ENCODE measurements at places on chromosomes 1 and 21.
A peak's percentile ranks its signal among the peaks of the same experiment; 100 is the strongest.

- no peak for DNase-seq
Measured at GRCh38 chr1:205189131-205189530, 22.4 kb downstream of the DSTYK start.

DNA sequence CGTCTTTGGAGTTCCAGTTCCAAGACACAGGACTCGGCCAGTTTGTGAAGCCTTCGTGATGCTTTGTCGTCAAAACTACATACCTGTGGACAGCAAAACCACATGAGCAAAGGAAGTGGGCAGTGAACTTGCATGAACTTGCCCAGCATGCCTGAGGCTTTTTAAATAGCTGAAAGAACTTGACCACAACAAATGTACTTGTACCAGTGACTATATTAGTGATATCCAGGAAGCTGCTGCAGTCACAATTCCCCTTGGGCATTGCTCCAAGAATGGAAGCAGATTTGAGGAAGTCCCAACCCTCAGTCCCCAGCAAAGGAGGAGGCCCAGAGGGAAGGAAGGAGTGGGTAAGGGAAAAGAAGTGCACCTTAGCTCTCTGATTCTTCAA is 2.6 kb downstream of the FUCA1 start:
- no peak for DNase-seq

DNA sequence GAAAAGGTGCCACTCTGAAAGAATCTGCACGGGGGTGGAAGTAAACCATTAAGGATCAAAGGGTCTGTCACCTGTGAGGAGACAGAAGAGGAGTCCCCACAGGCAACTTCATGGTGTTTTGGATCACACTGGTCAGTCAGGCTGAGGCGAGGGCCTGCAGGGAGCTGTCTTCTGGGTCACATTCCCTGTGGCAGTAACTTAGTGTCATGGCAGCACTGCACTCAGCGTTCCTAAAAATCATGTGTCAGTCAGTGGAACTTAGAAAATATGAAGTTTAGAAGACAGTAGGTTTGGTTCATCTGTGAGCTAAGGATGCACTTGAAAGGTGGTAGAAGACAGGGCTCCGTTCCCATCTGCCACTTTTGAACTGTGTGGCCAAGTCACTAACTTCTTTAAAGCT is 43.5 kb upstream of the CD101 start:
- DNase-seq: no peak

- no peak for DNase-seq
Measured at GRCh38 chr1:110756506-110756905, 81.8 kb upstream of the KCNA3 start.

DNA sequence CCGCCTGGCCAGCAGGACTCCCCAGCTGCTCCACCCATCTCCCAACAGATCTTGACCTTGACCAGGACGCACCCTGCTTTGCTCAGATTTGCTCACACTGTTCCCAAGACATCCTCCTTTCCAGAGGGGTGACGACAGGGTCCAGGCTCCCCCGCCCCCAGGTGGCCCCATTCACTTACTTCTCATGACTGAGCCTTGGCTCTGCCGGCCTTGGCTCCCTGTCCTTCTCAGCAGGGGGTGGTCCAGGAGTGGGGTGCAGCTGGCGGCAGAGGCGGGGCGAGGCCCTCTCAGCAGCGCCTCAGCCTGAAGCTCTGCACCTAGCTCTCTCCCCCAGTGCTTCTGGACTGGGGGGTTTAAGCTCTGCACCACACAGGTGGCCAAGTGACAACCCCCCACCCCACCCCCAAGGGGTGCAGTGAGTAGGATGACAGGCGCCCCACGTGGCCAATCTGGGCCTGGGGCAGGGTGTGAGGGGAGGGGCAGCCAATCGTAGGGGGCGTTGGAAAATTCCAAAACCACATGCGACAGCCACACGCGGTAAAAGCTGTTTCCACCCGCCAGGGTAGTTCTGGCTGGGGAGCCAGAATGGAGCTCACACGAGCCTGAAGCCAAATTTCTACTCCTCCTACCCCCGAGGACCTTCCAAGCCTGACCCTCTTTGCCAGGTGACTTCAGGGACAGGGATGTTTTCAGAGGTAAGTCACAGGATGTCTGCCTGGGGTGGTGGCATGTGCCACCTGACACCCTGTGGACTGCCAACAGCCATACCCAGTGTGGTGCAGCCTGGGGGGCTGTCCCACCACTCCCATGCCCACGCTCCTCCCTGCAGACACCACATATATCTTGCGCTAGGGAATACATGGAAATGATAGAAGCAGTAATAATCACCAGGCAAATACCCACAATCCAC is 5.6 kb downstream of the RORC start:
- no peak for DNase-seq

DNA sequence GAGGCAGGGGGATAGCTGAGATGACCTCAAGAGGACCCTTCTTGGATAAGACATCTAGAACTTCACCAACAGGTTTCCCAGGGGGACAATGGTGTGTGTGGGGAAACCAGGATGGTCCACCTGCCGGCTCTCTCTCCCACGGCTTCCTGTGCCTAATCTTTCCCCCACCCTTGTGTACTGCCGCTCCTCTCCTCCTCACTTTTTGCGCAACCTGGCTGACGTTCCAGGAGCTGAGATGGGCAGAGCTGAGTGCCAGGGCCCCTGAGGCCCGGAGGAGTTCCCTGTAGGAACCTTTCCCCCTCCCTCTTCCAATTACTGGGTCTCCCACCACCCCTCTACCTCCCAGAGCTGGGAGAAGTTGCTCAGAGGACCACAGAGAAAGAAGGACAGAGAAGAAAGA is 6.9 kb downstream of the SLC26A9 start:
- DNase-seq: no peak

- no peak for DNase-seq
Measured at GRCh38 chr1:225818229-225818628, 8.3 kb downstream of the EPHX1 start.

GRCh38 chr1:228291906-228292608 is 84.2 kb downstream of the OBSCN start:
- DNase-seq: no peak

GRCh38 chr1:233295237-233295974 is at the start of gene PCNX2:
Gene PCNX2, minus strand, starts transcription at chr1:233295725. Its CDS starts 247 bp downstream, at chr1:233295478.
- DNase-seq: peak; percentile 50

DNA sequence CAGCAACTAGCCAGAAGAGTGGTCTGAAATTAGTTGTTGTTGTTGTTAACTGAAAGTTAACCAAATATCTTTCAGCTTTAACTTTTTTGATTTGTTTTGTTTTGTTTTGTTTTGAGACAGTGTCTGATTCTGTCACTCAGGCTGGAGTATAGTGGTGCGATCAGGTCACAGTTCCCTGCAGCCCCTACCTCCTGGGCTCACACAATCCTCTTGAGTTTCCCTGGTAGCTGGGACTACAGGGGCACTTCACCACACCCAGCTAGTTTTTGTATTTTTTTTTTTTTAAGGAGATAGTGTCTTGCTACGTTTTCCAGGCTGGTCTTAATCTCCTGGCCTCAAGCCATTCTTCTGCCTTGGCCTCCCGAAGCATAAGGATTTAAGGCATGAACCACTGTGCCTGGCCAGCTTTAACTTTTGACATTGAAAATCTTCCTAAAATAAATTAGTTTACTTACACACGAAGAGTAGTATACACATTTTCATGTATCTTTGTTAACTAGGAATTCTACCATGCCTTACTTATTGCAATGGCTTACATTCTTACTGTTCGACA is 45.0 kb downstream of the GNG12 start:
- DNase-seq: no peak

- no peak for DNase-seq
Measured at GRCh38 chr1:67683766-67684525, 1.1 kb upstream of the GADD45A start.

- DNase-seq: no peak
Measured at GRCh38 chr21:28099001-28099705, 893.5 kb downstream of the LTN1 start.

- DNase-seq: no peak
Measured at GRCh38 chr1:53326598-53327181, 1.2 kb downstream of the LRP8 start.

GRCh38 chr1:23227806-23228205 is 10.5 kb upstream of the HTR1D start:
- DNase-seq: no peak

DNA sequence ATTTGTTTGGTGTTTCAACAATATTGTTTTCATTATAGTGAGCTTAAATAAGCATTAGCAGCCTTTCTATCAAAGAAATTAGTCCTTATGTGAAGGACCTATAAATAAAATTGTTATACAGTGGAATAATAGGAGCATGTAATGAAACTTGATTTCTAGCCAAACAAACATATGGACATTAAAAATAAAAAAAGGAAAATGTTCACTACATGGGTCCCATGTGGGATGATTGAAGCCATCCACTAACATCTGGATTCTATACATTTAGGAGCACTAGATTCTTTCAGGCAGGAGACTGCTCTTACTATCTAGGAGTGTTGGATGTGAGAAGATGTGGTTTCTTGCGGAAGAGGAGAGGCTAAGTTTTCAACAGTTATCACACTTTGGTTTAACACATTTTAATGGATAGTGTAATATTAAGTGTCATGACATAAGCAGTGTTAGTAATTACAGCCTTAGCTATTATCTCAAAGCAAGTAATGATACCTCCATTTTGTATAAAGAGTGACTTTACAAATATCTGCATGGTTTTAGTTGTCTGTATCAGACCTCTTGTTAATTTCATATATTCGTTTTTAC is 62.3 kb downstream of the LYPLAL1 start:
- DNase-seq: no peak

- no peak for DNase-seq
Measured at GRCh38 chr1:43851561-43852338, 81.9 kb upstream of the ARTN start.

- DNase-seq: no peak
Measured at GRCh38 chr1:202860744-202861419, 28.1 kb downstream of the RABIF start.

GRCh38 chr1:168252204-168252733 is 26.5 kb downstream of the SFT2D2 start:
- DNase-seq: no peak

All from CD4-positive, alpha-beta T cell treated with Interleukin-15 for 1 hour (primary cell).